ENCODE measurements at places on chromosomes 11 and 22.

DNA sequence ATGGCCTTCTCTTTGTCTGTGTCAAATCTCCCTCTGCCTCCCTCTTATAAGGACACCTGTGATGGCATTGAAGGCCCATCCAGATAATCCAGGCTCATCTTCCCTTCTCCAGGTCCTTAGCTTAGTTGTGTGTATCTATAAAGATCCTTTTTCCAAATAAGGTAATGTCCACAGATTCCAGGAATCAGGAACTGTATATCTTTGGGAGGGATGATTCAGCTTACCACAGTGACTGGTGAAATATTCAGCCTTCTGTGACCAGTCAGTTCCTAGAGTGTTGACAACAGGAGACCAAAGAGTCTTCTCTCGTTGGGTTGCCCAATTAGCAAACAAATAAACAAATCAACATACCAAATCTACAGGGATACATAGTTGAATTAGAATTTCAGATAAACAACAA lies 175.8 kb downstream of the MPPED1 start:
- DNase-seq: no peak

GRCh38 chr11:40273192-40273732 lies 1186.2 kb downstream of the LRRC4C start:
- DNase-seq: no peak

DNA sequence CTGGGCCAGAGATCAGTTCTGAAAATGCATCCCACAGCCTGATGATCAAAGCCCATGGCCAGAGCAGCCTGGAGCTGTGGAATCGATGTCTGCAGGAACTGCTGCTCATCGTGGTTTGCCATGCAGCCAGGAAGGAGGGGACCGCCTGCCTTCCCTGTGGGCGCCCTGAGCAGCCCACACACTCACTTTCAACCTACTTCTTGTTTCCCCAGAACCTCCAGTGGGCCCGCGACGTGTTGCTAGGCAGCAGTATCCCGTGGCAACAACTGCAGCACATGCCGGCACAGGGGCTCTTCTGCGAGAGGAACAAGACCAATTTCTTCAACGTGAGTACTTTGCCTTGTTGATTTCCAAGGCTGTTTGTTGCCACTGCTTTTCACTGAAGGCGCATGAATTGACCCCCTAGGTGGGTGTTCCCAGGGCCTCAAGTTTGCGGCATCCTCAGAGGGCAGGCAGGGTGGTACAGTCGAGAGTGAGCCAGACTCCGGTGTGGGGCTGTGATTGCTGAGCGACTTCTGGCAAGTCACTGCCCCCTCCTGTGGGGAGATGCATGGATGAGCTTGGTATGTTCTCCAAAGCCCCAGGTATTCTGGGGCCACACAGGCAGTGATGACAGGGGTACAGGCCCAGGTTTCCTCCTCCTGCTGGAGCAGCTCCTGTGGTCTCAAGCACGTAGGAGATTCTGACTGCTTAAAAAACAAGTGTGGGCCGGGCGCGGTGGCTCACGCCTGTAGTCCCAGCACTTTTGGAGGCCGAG lies 47.0 kb upstream of the SUSD2 start:
- no peak for DNase-seq

DNA sequence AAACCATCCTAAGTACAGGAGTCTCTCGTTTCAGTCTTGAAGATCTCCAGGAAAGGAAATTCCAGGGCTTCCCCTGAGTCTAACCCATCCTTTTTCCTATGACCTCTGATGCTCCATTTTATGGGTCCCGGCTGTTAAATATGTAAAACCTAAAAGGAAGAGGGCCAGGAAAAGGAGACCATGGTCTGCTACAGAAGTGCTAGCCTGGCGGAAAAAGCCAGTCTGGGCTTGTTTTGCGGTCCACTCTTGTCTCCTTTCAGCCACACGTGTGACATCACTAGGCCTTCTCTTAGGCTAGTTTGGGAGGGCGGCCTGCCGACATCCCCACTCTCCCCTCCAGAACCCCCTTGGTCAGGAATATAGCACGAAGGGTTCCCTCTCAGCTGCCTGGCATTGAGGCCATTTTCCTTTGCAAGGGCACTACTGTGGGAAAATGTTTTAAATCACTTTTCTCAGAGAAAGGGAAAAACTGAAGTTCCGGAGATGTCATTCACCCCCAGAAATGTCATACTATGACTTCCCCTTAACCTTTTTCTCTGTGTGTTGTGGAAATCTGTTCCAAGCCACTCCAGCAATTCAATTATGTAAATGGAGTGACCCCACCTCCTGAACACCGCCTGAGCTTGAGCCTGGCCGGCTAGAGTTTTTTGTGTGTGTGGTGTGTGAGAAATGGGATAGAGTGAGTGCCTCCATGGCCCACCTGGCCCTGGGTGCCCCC lies 86.9 kb downstream of the UBASH3B start:
- DNase-seq: no peak

DNA sequence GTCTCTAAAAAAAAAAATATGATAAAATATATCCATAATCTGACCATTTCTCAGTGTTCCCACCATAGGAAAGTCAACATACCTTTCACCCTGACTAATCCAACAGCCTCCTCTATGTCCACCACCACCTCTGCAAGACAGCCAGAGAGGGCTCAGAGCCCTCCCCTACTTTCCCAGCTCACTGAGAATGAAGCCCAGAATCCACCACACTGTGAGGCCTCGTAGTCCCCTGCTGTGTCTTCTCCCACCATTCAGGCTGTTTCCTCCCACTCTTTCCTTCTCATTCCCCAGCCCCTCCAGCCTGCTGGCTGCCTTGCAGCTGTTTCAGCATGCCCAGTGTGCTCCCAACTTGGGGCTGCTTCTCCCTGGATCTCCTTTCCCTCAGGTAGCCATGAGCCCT lies 27.0 kb downstream of the SGSM3 start:
- DNase-seq: no peak

GRCh38 chr11:79441461-79441875 lies 638 bp upstream of the TENM4 start:
- DNase-seq: no peak

- no peak for DNase-seq
These were observed 82.5 kb downstream of the NCAM1 start for GRCh38 chr11:113043698-113044097.

GRCh38 chr11:119041821-119042514 lies 11.3 kb upstream of the SLC37A4 start:
- DNase-seq: no peak

DNA sequence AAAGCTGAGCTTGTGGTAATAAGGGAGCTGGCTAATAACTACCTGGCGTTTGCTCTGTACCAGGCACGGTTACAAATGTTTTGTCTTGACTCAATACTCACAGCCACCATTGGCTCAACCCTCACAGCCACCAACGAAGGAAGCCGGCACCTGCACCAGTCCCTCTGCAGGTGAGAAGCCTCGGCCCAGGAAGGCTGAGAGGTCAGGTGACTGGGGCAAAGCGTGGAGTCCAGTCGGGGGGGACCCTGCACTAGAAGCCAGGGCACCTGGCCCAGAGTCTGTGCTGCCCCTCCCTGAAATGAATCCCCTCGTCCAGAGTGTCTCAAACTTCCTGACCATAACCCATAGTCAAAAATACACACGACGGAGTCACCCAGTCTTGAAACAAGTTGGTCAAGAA lies 90.1 kb downstream of the PHF21B start:
- no peak for DNase-seq

DNA sequence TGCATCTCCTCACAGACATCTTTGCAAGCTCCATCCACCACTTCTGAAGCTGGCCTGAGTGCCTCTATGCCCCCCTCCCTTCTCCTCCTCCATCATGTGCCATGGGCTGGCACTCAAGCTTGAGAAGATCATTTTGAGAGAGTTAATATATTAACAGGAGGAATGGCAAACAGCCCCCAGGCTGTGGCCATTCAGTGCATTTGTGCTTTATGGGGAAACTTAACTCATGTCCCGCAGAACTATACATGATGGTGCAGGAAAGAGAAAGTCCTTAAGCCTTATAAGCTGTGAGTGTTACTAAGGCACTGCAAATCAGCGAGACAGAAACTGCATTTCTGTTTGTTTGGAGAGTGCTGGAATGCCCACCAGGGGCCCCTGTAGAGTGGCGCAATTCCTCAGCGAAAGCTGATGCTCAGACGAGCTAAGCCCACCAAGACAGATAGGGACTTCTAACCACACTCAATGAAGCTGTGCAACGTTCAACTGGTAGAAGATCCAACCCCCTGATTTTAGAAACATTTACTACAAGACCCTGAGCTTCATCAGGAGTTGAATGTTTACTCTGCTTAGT lies 26.8 kb upstream of the PHLDA2 start:
- no peak for DNase-seq

GRCh38 chr22:36548606-36549005 lies 19.6 kb upstream of the EIF3D start:
- no peak for DNase-seq

DNA sequence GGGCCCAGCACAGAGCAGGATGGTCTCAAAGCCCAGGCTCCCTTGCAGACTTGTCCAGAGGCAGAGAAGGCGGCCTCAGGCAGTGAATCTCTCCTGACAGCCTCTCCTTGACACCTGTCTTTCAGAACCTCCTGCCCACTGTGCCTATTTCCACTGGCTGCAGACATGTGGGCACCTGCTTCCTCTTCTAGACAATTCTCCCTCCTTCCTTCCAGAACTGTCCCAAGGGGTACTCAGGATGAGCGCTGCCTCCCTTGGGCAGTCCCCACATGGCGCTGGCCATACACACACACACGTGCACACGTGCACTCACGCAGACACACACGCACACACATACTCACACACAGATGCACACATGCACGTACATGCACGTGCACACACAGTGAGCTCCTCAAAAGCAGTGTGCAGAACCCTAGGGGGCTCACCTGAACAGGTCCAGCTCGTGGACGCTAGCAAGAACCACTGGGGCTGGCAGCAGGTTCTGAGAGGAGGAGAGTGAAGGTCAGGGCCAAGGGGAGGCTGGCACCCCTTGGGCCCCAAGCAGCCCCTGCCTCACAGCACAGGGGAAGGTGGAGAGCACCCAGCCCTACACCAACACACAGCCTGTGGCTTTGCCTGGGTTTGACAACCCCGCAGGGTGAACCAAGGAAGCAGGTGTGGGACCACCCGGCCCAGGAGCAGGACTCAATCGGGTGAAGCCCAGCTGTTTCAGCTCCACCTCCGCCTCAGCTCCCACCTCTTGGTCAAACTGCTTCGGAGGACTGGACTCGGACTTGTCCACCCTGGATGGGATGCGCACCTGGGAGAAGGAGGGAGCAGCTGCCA lies 8.1 kb upstream of the PLXNB2 start:
- DNase-seq: no peak

DNA sequence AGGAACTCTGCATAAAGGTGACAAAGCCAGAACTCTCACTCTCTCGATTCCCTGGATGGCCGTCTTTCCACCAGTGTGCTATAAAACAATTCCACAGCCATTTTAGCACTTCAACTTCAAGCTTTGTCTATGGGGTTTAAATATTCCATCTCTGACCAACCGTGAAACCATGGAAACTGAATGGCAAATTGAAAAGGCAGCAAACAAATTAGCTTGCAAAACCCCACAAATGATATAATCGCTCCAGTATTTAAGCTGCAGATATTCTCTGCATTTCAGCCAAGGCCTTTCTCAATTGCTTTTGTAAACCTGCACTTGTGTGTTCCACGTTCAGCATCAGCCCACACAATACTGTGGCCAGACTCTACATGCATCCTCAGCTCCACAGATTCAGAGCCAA lies 131.7 kb upstream of the ISX start:
- no peak for DNase-seq

DNA sequence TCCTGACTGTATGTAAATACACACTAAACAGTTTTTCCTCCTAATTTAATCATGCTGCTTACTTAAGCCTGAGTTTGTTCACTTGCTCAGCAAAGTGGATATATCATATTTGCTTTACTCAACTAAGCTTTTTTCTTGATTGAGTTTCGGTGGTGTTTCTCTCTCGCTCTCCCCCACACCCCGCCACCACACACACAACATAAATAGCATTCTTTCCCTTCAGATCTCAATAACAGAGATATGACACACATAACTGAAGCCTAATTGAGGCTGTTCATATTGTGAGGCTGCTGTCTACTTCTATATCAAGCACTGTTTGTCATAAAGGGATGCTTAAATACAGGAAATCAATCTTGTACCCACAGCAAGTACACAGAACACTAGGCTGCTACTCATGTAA lies 364.9 kb downstream of the FAT3 start:
- no peak for DNase-seq

DNA sequence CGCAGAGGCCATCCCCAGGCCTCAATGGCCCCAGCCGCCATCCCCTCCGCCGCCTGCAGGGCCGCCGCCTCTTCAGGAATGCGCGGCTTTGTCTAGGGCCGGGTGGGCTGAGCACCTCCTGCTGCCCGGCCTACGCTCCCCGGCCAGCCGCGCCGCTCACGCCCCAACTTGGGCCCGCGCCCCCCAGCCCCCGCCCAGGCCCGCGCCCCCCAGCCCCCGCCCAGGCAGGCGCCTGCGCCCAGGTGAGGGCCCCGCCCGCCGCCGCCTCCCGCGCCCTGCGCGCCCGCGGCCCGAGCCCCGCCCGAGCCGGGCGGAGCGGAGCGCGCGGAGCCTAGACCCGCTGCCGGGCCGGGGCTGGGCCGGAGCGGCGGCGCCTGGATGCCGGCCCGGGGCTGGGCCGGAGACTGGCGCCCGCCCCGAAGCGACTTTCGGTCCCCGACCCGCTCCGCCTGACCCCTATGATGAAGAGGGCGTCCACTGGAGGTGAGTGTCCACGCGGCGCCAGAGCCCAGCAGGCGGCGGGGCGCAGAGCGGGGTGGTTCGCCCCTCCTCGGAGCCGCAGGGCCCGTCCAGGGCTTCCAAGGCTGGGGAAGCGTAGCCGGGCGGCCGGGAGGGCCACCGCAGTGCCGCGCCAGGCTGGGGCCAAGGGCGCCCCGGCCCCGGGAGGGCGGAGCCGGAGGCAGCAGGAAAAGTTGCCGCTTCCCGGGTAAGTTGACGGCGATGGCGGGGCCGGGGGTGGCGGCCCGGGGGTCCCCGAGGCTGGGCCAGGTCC lies 34.3 kb upstream of the PRODH start:
- no peak for DNase-seq

Data from NCI-H524 treated with DMSO at 0.1 percent for 48 hours (cell line).